NCI-H69 (cell line): ENCODE measurements at places on chromosomes 2 and 18.

DNA sequence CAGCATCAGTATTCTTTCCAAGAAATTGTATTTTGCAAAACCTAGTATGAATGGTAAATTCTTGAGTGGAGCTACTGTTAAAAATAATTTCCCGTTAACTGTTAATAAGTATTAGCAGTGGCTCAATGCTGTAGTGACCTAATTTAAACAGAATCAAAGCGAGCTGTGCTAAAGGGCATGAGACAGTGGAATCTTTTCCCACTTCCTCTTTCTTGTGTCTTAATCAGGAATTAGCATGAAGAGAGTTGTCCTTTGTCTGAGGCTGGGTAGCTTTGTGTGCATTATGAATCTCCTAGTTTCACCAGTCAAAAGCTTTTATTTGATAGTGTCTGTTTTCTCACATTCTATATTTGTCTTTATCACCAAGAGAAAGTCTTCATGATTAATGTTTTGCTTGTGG is 298.8 kb upstream of the GCFC2 start:
- DNase-seq: no peak

GRCh38 chr2:234257859-234258561 is 207.5 kb downstream of the SPP2 start:
- DNase-seq: peak; percentile 77

DNA sequence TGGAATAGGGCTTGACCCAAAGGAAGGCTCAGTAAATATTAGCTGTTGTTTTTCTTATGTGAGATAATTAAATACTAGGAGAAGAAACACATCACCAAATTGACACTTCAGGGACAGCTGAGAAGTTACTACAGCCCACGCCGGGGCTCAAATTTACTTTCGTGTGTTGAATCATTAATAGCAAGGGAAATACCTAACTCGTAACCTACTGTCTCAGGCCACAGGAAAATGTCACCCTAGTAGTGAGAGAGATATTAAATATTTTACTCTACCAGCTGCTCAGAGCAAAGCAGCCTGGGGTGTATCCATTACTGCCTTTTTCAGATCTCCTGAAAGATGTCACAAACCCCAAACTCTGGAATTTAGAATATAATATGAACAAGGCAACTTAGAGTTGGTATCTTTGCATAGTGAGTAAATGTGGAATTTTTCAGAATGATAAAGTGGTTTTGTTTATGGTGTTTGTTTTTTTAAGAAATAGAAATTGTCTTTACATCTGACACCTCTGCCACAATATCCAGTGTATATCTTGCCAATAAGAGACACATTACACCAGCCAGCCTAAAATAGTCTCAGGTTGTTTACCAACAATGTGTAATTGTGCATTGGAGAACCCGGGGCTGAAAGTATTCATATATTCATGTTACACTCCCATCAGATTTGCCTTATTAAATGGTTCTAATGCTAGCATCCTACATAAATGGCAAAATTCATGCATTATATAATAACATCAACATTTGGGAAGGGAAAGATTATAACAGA is 48.4 kb downstream of the ATP8B1 start:
- peak; percentile 61 for DNase-seq

DNA sequence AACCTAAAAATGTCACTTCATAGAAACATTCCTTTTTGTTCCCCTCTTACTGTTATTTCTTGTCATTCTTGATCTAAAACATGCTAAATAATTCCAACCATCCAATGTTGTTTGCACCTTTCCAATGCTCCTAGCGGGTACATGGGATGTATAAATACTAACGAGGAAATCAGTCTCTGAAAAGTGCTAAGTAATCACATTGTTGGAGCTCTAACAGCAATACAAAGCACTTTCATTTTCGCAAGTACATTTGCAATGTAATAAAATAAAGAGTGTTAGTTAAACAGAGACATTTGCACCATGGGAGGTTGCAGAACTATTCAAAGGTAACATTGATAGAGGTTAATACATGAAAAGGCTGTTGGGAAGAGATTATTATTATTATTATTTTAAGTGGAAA is 286.2 kb upstream of the ACVR2A start:
- DNase-seq: no peak

DNA sequence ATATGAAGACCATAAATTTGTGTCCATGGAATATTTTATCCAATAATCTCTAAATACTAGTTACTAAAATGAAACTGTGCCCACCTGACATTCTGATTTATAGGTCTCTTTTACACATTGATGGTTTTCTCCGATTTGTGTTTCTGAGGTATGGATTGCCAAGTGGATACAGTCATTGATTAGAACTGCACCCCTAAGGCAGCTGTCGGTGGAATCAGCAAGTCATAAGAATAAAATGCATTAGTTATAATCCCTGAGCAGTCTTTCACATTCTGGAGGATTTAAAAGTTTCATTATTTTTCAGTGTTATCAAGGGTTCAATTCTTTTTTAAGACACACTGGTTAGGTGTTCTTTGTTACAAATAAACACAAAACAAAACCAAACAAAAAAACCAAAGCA is 6.0 kb downstream of the CAVIN2 start:
- no peak for DNase-seq

- DNase-seq: no peak
Observed at GRCh38 chr18:41873730-41874129, 81.3 kb upstream of the PIK3C3 start.

DNA sequence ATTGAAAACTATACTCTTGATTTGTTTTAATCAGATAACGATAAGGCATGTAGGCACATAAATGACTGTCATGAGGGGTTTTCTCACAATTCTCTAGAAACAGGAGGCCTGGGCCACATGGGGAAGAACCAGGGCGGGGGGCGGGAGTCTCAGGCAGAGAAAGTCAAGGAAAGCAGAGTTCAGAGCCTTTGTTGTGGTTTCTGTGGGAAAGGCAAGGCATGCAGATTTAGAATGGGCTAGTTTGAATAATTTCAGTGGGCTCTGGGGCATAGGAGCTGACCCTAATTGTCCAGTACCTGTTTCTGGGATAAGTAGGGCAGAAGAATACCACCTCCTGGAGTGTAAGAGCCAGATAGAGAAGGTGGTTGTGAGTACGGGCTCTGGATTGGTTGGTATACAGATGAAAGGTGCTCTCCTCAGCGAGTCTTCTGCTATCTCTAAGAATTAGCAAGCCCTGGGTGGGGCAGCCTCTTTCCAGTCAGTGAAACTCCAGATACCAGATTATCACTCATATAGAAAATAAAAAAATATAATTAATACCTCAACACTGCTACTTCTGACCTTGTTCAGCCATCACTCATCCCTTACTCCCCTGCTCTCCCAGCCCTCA is 41.5 kb upstream of the CYRIA start:
- DNase-seq: no peak

- DNase-seq: no peak
Observed at GRCh38 chr18:26052505-26052904, 37.9 kb downstream of the SS18 start.

DNA sequence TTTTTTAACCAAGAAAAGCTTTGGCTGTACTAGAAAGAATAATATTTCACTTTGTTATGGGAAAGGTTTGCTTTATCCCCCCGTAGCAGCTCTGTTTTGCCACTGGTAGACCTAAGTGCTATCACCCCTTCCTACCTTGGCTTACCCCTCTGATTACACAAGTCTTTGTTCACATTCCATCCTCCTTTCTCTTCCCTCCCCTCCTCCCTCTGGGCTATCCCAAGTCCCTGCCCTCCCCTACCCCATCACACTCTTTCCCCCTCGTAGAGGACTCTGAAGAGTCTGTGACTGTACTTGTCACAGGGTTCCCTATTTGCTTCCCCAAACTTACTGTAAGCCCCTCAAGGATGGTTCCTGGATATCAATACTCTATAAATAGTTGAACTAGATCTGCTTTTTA is 152.9 kb upstream of the NOSTRIN start:
- no peak for DNase-seq

DNA sequence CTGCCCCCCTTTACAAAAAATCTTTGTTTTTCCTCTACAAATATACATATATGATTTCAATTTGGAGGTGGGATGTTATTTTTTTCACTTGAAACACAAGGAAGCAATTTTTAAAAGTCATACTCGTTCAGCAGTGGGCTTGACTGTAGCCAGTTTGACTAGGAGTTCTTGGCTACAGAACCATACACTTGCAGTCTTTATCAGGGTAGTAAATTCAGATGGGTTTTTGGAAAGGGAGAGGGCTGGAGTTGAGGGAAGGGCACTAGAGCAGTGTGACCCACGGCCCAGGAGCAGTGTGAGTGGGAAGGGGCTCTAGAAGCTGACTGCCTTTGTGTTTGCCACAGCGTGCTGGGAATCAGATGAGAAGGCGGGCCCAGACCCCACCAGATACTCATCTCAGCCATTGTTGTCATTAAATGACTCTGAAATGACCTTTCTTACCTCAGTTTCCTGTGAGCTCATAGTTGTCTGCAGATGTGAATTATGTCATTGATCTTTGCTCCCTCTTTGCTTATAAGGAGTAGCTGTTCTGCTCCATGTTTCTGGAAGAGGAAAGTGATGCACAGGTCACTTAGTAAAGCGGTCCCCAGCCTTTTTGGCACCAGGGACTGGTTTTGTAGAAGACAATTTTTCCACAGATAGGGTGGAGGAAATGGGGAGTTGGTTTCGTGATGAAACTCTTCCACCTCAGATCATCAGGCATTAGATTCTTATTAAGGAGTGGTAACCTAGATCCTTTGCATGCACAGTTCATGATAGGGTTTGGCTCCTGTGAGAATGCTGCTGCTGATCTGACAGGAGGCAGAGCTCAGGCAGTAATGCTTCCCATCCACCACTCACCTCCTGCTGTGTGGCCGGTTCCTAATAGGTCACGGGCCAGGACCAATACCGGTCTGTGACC is 116.8 kb downstream of the SPTBN1 start:
- DNase-seq: peak; percentile 38

GRCh38 chr2:1556776-1557466 is 143.7 kb downstream of the TPO start:
- no peak for DNase-seq

DNA sequence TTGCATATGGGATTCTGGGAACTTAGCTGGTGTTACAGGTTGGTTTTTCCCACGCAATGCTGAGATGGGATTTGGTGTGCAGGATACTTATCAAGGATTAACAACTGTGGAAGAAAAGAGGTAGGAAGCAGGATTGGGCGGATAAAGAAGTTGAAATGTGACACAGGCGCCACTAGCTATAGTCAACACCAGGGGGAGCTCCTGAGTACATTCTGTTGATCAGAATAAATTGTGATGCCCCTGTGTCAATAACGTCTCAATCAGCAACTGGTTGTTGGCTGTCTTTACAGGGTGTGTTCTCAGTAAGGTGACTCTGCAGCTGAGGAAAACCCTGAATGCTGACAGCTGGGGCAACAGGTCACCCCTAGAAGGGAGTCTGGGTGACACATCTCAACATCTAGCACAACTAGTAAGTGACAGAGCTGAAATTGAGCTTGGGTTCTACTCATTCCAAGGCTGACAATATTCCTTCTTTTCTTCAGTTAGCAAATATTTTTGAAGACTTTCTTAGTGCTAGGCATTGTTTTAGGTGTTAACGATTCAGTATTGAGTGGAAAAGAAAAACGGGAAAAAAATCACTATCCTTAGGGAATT is 143.0 kb downstream of the ARL6IP6 start:
- peak; percentile 39 for DNase-seq

DNA sequence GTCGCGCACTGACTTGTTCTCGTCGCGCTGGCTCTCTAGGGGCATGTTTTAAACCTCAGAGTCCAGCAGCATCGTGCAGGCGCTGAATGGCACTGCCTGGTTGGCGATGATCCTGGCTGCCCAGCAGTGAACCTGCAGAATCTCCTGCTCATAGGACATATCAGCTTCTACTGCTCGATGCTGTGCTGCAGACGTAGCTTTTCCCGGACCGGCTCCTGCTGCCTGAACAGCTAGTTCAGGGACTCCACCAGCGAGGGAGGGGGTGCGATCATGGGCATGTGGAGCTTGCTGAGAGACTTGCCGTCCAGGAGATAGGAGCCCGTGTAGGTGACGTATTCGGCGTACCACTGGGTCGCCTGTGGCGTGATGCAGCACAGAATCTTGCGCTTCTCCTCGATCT is 890.0 kb upstream of the LRRTM1 start:
- no peak for DNase-seq

DNA sequence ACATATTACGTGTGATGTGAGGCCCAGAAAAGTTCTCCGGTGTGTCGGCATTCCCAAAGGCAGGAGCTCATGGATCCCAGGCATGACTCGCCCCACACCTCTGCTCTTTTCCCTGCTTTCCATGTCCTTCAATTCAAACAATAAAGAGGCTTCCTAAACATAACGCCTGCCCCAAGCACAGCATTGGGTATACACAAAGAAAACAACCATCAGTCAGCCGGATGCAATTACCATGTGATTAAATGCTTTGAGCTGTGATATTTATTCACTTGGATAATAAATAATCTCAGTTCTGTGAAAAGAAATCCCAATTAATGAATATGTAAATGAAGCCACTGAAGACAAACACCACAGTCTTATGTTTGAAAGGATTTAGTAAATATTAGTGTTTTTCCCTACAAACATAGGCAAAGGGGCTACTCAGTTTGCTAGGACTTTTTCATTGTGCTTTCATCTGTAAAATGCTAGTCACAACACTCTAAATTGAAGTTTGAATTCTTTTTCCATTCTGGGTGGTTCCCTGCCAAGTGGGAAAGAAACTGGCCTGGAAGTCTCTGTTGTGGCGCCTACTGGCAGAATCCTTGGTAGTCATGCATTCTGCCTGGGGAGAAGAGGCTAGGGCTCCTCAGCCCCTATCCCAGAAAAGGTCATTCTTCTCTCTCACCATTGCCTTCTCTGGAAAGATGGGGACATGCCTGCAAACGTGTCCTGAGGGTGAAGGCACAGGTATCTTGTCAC is 144.7 kb downstream of the COL6A3 start:
- no peak for DNase-seq

DNA sequence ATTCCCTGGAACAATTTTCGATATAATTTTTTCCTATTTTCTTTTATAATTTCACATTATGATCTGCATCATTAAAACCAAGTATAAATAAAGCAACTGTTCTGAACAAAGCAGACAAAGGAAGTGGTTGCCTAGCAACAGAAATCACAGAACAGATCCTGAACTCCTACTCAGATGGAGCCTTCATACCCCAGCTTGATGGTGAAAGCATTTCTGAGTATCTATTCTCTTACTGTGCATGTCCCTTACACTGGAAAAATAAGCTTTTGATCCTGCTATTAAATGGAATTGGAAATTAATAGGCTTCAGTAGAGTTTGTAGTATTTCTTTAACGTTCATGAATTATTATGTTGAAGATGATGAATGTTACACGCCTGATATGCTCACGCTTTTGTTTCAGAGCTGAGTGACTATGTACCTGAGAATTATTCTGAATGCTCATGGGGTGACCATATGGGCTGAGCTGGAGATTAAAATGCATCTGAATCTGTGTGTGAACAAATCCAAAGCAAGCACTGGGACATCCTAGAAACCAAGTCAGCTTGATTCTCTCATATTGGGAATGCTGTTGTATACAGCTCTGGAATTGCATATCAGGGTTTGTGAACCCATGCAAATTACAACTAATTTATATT is 254.0 kb downstream of the KCNJ3 start:
- DNase-seq: peak; percentile 82

- DNase-seq: no peak
Observed at GRCh38 chr2:171124541-171124940, 36.2 kb downstream of the TLK1 start.
